ENCODE measurements at places on chromosomes 2 and 18.

DNA sequence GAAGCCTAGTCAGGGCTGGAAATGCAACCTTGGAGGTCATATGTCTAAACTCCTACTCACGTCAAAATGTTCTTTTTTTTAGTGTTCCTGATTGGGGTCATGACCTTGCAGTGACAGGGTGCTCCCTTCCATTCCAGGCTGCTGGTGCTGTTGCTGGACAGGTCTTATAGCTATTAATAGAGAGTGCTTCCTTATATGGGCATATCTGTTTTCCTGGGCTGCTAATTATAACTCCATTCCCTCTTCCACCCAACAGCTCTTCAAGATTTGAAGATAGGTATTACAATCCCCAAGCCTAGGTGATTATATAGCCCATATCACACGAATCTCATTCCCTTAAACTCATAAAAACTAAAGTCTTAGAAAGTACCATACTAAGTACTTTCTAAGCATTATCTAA, 12.6 kb downstream of the HOXD3 start:
- no peak for DNase-seq

DNA sequence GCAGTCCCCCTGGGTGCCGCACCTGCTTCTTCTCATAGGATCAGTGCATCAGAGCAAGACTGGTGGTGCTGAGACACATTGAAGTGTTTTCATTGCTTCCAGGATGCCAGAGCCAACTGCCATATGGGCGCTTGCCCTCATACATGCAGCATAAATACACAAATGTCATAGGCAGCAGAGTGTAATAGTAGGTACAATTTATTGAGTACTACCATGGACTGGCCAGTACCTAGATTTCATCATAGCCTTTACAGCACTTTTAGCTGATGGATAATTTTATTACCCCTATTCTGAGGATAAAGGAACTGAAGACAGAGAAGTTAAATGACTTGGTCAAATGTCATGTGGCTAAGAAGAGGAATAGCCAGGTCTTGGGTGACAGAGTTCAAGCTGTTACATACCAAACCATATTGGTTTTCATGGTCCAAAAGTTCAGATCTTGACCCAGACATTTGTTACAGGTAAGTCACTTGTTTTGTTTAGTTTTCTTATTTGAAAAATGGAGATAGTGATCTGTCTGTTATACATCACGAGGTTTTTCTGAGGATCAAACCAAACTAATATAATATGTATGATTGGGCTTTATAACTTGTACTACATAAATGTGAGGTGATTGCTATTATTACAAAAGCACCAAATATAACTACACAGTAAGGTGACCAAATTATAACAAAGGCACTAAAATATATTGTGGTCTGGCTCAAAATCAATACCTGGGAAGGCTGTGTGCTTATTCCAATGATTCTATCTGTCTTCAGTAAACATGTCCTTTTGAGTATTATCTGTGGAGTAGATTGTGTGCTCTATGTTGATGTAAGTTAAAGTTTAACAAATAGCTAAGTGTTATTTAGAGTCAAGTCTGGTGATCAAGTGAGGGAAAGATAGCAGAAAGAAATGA, 151.9 kb upstream of the CYRIA start:
- no peak for DNase-seq

DNA sequence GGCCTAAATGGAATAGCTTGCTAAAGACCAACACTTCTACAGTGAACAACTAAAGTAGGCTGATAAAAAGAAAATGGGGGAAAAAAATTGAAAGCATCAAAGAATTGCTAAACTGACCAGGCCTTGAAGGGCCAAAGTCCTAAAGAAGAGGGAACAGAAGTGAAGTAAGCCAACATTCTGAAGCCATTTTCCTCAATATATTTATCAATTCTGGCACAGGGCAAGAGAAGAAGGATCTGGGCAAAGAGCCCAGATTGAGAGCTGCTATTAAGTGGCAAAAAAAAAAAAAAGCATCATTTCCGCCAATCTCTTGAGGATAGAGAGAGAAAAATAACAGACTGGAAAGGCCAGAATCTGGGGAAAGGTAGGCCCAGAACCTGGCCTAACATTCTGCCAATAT, 25.7 kb downstream of the FANCL start:
- DNase-seq, result no peak

GRCh38 chr18:63267975-63268721, 51.4 kb downstream of the BCL2 start:
- DNase-seq, result peak; percentile 83

DNA sequence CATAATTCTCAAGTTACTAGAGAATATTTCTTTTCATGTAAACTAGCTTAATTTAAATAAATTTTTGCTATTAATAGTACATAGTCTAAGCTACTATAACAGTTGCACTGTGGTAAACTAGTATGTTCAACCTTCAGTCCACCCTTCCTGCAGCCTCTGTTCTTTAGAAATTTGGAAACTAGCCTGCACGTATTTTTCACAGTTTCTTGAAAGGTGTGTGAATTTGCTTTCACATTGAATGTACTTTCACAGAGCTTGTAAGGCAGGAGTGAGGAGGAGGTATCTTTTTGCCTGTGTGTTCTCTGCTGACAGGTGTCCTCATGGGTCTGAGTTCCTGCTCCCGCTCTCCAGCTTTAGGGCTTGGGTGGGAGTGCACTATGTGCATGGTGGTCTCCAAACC, 117.5 kb downstream of the ATP9B start:
- DNase-seq, result no peak

DNA sequence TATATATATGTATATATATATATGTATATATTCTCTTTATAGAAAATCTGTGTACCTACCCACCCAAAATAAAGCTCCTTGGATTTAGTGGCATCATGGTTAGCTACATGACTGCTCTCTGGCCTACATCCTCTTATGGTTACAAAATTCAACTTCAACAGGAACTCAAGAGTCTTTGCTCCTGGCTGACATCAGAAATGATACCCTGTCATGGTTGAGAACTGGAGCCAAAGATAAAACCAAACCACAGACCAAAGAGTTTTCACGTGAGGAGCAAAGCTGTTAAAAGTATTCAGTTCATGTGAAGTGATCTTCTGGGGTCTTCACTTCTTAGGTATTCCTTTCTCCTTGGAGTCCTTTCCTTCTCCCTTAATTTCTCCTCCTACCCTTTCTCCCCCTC, 476.3 kb downstream of the SOX11 start:
- no peak for DNase-seq

GRCh38 chr2:85710687-85711577, 16.8 kb downstream of the GNLY start:
- DNase-seq, result no peak

DNA sequence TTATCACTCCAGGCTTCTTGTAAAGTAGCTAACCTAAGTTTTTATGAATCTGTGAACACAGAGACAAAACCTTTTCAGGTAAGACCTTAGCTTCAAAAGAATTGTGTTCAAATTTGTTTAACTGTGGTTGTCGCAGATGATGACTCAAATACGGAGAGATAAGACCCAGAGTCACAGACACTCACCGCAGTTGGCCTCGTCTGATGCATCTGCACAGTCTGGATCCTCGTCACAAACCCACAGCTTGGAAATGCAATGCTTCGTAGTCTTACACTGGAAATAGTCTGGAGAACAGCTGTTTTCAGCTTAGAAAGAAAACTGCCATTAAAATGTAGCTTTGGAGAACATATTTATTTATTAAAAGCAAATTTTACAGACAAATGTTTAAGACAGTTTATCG, 1662.1 kb upstream of the NXPH2 start:
- DNase-seq, result no peak
